Caki2 (cell line): ENCODE measurements at places on chromosomes 5 and 9. TPM values are rescaled to one million over a fixed set of nuclear protein-coding genes. Genes with fewer than 3 reads are reported as not detected.

The MCTP1 gene
- total RNA-seq, result 34.4 and 42.4 TPM in 2 replicates

The NADK2 gene
- total RNA-seq, result 23.7 and 38.4 TPM in 2 replicates

The SCGB3A2 gene
- not detected in 2 replicates for total RNA-seq

The TOR1A gene
- total RNA-seq, result 31.2 and 38.7 TPM in 2 replicates

The STK32A gene
- not detected in 2 replicates for total RNA-seq

The PCSK1 gene
- not detected in 2 replicates for total RNA-seq

The ANKRD18B gene
- total RNA-seq, result 0.58 and 3.5 TPM in 2 replicates

The IFNB1 gene
- not detected in 2 replicates for total RNA-seq

The PCDHB7 gene
- total RNA-seq, result 0.90 and 1.2 TPM in 2 replicates

The LCN15 gene
- not detected in 2 replicates for total RNA-seq

DNA sequence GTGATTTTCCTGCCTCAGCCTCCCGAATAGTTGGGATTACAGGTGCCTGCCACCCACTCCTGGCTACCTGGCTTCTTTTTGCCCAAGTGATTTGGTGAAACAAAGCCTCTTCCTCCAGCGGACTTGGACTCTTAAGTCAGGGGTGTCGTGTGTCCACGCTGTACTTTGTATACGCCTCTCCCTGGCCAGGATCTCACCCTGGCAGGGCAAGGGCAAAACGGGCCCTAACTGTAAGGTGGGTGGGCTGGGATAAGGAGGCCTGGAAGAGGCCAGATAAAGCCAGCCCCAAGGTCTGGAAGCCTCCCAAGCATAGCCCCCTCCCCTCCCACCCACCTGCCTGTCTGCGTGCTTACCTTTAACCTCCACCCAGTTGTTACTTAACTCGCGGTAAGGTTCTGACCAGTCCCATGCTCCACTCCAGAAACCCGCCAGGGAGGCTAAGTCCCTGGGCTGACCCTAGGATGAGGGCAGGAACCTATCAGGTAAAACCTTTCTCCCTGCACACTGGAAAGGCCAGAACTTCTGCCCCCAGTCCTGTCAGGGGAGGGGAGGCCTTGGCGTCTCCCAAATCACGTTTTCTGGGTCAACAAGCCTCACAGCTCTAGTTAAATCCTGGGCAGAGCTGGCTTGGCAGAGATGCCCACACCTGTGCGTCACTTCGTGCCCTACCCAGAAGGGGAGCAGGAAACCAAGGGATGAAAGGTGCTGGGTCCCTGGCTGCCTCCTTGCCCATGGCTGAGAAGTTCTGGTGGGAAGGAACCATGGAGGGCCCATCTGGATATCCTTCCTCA, 8.4 kb downstream of the CDK9 start:
- no peak for DNase-seq

GRCh38 chr5:142432961-142433360, 108.1 kb upstream of the SPRY4 start:
- DNase-seq, result no peak

- no peak for DNase-seq
These were observed 317.2 kb upstream of the GRAMD2B start for GRCh38 chr5:126106029-126106428.

DNA sequence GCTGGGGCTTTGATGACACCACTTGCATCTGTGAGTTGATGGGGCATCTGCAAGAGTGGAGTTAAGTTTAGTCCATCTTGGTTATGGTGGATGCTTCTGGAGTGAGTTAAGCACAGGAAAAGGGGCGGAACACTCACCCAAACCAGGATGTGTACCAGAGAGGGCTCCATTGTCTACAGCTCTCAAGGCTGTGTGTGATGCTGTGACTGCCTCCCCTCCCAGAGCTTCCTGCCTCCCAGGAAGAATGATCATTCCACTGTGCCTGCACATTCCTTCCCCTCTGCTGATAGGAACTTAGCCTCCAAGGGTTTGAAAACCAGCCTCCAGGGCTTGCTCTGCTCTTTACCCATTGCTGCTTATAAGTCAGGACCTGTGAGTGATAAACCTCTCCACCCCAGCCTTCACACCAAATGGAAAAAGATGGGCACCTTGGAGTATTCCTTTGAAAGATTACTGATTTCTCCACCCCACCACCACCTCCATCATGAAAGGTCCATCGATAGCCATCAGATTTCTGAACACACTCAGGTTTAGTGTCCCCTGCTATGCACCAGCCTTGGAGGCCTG, 160.1 kb upstream of the SPRY4 start:
- no peak for DNase-seq

GRCh38 chr9:26789959-26790358, 102.6 kb downstream of the CAAP1 start:
- DNase-seq, result no peak

- no peak for DNase-seq
These were observed 1689.2 kb upstream of the WWC1 start for GRCh38 chr5:166602271-166602670.

DNA sequence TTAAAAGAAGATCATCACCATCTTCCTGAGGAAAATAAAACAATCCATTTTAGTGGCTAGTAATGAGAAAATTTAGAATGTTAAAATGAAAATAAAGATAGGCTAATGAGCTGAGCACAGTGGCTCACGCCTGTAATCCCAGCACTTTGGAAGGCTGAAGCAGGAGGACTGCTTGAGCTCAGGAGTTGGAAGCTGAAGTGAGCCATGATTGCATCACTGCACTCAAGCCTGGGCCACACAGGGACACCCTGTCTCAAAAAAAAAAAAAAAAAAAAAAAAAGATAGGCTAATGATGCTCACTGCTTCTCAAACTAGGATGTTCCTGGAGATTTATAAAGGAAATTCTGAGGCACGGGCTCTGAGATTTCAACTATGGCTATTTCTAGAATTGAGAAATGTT, 50.3 kb downstream of the CPLANE1 start:
- no peak for DNase-seq

- no peak for DNase-seq
These were observed 43.8 kb upstream of the GFPT2 start for GRCh38 chr5:180396926-180397325.

GRCh38 chr5:159819591-159820411, 96.5 kb upstream of the ADRA1B start:
- no peak for DNase-seq

DNA sequence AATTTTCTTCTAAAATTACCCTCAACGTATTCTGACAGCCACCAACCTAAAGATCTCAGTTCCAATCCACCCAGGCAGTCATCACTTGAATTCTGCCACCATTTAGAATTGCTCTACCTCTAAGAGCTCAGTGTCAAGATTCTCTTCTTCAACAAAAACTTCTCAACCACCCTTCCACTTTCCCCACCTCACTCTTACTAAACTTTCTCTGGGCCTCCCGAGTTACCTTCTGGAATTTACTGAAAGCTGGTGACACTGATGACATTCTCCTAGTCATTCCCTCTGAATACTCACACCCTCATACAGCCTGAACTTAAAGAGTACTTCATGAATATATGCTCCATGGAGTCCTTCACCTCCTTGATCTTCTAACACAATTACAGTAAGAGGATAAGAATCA, 209.5 kb downstream of the TSSK1B start:
- no peak for DNase-seq

DNA sequence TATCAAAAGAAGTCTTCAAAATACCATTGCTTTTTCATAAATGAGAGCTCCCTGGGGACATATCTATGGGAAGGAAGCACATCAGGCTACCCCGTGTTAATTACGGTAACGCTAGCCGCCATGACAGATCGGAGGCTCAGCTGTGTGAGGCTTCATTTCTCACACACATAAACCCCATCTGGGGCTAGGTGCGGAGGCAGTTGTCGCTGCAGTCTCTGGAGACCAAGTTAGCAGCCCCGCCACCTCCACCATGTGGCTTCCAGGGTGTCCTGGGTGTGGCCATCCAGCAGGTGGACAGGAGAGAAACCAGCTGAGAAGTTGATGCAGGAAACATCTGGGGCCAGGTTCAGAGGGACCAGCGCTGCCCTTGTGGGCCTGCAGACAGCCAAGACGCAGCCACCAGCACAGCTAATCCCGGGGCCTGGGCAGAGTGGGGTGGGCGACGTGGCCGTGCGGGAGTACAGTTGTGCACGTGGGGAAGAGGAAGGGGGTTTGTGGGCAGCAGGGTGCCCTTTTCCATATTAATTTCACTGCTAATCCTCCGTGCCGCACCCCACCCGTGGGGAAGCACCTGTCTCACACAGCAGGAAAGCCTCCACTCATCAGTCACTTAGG, 426.5 kb downstream of the IRX1 start:
- DNase-seq, result no peak

DNA sequence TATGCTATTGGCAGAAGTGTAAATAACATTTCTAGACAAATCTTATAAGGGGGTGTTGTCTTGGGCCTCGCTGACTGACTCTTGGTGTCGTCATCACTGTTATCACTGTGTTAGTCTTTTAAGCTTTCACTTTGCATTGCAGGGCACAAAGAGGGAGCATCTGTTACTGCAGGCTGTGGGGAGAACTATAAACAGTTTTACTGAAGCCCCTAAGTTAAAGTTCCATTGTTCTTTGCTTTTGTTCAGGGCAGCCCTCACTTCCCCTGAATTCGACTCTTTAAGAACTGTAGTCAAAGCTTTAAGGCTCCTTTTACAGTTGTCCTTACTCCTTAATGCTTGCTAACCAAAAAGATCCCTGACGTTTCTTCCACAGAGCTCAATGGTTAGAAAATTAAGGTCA, 605.0 kb downstream of the RAB3C start:
- no peak for DNase-seq

- DNase-seq, result no peak
These were observed 24.1 kb upstream of the PTGS1 start for GRCh38 chr9:122346478-122347347.

- DNase-seq, result peak; percentile 6
These were observed 22.7 kb upstream of the LECT2 start for GRCh38 chr5:135977375-135977928.

DNA sequence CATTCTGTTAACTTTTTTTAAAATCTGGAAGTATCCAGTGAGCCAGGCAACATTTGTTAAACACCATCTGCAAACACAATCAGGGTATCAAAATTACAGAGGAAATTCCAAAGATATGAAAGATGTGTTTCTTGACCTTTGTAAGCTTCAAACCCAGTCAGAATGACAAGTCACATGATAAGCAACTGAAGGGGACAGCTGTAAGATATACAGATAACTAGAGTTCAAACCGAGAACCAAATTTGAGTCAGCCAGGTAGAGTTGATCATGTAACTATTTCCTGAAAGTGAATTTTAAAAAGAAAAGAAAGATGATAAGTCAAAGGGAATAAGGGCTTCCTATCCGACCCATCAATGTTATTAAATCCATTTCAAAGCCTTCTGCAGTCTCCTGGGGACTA, 196.2 kb downstream of the DEPDC1B start:
- DNase-seq, result no peak

DNA sequence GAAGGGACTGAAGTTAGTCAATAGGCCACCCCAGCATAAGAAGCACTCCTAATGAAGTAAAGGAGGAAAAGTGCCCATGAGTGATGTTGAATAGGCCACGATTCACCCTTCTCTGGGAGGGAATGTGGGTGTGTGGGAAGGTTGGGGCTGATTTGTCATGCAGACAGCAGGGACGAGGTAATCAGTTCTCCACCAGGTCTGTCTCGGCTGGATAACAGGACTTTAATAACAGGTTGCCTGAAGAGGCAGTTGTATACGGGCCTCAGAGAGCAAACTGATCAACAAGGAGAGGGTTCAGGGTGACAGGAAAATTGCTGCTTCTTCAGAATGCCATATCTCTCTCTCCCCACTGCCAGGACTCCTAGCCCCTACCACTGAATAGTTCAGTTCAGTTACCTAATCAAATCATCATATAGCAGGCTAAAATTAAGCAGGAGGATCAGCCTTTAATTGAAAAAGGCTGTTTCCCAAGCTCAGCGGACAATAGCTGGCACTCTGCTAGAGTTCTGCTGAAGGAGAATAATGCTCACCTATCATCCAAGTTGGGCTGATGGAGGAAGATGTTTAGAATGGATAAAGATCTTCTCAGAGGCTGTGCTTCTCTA, 43.6 kb upstream of the SMIM32 start:
- no peak for DNase-seq

DNA sequence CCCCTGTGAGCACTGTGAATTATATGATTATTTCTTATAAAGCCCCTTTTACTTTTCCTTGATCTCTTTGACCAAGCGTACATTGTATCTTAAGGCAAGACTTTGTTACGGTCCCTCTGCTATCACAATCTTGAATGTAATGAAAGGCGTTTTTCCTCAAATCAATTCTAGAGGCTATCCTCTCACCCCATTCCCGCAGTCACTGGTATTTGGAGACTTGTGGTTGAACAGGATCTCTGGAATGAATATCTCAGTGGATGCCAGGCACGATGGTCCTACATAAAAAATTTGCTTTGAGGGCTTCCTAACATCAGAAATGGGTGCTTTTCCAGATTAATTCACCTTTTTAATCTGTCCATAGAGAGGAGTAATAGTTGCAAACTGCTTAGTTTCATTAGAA, 151.4 kb upstream of the PAPPA start:
- DNase-seq, result no peak

DNA sequence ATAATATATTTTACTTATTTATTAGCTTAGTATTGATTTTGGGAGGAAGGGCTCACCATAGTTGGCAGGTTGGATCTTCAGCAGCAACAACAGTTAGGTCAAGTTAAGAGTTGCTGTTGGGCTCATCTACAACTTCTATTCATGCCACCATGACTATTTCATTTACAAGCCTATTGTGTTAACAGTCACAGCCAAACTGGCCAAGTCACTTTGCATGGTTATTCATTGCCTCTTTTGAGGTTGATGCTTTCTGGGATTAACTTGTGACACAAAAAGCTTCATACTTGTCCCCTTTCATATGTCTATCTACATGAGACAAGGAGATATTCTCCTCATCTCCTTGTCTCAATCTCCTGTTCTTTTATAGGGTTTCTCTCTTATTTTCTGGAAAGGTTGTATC, 98.3 kb downstream of the WDR70 start:
- DNase-seq, result no peak

- DNase-seq, result no peak
These were observed 299.9 kb downstream of the CSNK1G3 start for GRCh38 chr5:123811831-123812230.

DNA sequence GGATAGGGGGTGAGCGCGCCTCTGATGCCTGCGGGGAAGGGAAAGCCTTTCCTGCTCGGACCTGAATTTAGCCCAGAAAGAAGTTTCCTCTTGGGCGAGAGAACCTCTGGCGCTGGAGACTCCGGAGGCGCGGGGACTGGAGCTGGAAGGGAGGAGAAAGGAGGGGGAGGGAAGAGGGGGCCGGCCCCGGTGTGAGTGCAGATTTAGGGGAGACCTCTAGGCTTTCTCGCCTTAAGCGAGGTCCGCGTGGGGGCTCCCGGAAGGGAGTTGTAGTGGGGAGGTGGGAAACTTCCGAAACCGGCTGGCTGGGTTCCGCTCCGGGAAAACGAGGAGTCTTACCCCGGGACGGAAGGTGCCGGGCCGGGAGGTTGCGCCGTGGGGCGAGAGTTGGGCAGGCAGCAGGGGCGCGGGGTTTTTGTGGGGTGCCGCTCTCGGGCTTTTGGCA, 1.3 kb downstream of the PCSK5 start:
- no peak for DNase-seq

DNA sequence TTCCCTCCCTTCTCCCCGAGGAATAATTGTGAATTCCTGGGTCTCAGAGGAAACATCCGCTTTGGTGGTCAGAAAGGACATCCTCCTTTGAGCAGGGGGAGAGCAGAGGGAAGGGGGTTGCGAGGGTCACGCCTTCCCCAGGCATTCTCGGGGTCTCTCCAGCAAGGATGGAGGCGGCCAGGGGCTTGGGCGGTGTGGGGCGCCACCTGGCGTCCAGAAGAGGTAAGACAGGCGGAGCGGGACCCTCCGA, 129.1 kb downstream of the KCNIP1 start:
- DNase-seq, result no peak
